ENCODE measurements at places on chromosomes 1 and 21. TPM values are rescaled to one million over a fixed set of nuclear protein-coding genes. Genes with fewer than 3 reads are reported as not detected.

DNA sequence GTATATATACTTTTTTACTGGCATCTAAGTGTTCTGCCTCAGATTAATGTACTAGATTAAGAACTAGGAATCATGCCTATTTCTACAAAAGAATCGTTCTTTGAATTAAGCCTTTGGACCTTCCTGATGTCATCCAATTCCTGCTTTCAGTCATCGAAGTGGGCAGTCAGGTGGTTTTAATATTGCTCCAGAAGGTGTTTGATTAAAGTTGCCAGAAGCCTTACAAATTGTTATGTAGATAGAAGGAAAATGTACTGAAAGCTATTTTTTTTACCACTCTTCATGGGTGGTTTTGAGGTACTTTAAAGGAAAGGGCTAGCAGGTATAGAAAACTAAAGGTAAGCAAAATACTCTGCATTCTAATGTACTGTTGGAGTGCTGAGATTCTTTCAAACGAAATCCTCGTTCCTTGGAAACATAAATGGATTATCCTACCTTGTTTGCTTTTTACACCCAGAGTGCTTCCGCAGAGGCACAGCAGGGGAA is 716 bp downstream of the CTBS start:
- DNase-seq: no peak

The OPTC gene
- total RNA-seq: not detected

- DNase-seq: no peak
These were observed 226.4 kb downstream of the S1PR1 start for GRCh38 chr1:101463195-101463594.

The TTF2 gene
- 44.0 TPM for total RNA-seq

The EFHD2 gene
- 107 TPM for total RNA-seq

- DNase-seq: no peak
These were observed 107.4 kb upstream of the MAGI3 start for GRCh38 chr1:113282893-113283285.

The DEPDC1 gene
- 62.6 TPM for total RNA-seq

GRCh38 chr1:24872061-24872850 is 57.8 kb downstream of the RUNX3 start:
- no peak for DNase-seq

GRCh38 chr1:240803151-240803550 is 191.2 kb upstream of the GREM2 start:
- peak; percentile 90 for DNase-seq

- no peak for DNase-seq
These were observed 9.1 kb downstream of the SWT1 start for GRCh38 chr1:185166106-185166505.

The WNT3A gene
- total RNA-seq: not detected

- no peak for DNase-seq
These were observed 21.6 kb upstream of the CLDN14 start for GRCh38 chr21:36501589-36501892.

DNA sequence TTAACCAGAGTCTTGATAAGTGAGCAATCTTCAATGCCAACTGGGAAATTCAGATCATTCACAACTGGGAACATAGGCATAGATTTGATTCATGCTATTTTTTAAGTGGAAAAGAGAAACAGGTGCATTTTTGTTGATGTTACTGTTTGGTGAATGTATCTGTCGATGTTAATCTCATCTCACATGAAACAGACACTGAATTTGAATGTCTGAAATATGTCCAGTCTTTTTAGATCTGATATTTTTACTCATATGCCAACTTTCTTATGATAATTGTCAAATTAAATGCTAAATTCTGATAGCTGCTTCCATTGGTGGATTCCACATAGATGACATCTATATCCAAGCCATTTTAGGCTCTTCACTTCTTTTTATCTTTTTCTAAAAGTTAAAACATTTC is 213.1 kb downstream of the RYR2 start:
- DNase-seq: no peak

- no peak for DNase-seq
These were observed 41.7 kb downstream of the SLC30A1 start for GRCh38 chr1:211537253-211537652.

- no peak for DNase-seq
These were observed 40.1 kb downstream of the S100A10 start for GRCh38 chr1:151953409-151954094.

The OR14K1 gene
- not detected for total RNA-seq

- no peak for DNase-seq
These were observed 16.4 kb upstream of the KIAA0040 start for GRCh38 chr1:175208773-175209492.

DNA sequence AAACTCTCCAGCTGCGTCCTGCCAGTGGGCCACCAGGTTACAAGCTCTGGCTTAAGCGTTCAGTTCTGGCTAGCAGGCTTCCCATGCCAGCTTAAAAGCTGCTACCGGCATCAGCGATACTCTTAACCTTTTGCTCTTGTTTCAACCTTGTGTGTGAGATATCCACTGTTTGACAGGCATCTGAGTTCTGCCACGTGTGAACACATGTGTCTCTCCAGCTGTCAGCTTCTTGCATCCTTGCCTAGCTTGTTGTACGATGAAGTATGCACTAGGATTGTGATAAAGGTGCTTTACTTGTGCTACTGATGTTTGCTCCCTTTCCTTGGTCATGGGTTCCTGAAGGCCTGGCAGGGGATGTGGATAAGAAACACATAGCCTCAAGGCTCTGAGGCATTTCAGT is 201.6 kb downstream of the PRDM2 start:
- no peak for DNase-seq

GRCh38 chr1:25890239-25891034 is 14.9 kb upstream of the PAQR7 start:
- DNase-seq: peak; percentile 93

DNA sequence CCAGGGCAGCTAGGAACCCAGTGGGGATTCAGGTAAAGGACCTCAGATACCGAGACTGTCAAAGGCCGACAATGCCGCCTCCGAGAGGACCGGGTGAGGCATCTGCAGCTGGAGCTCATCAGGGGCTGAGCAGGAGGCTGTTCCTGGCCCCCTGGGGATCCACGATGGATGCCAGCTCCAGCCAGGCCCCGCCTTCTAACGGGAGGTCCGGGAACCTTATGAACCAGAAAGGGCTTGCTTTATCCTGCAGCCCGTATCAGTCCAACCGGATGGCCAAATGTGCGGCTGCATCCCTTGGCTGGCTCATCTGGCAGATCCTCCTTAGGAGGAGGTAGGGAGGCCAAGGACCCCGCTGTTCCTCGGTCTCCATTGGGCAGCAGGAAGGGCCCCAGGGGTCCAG is 32.0 kb downstream of the SLC45A1 start:
- DNase-seq: no peak

The ERICH3 gene
- not detected for total RNA-seq

- no peak for DNase-seq
These were observed 103.1 kb downstream of the TLR5 start for GRCh38 chr1:223039990-223040389.

- no peak for DNase-seq
These were observed 29.2 kb downstream of the VASH2 start for GRCh38 chr1:212979340-212980122.

The DPH5 gene
- total RNA-seq: 30.3 TPM

DNA sequence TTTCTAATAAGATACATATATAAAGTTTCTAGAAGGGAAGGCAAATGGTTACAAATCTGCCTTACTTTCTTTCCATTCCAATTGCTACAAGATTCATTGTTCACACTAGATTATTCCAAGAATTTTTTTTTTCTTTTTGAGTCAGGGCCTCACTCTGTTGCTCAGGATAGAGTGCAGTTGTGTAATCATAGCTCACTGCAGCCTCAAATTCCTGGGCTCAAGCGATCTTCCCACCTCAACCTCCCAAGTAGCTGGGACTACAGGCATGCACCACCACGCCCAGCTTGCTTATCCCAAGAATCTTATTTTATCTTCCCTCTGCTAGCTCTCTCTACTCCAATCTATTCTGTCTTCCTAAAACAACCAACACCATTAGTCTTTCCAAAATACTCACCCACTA is 81.8 kb downstream of the KIAA0319L start:
- no peak for DNase-seq

DNA sequence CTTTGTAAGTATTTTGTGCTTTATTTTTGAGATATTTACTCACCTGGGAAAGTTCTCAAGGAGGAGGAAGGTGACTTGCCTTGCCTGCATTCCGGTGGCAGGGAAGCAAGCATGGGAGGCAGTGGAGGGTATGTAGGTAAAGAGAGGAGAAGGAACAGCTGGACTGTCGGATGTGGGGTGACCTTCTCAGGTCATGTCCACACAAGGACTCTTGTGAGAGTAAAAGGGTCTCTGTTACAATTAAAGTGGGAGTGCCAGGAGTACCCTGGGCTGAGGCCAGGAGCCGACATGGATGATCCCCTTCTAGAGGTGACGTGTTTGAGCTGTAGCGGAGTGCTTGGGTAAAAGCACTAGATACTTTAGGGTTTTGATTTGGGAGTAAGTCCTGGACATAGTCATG is 25.0 kb downstream of the UBE4B start:
- DNase-seq: no peak

DNA sequence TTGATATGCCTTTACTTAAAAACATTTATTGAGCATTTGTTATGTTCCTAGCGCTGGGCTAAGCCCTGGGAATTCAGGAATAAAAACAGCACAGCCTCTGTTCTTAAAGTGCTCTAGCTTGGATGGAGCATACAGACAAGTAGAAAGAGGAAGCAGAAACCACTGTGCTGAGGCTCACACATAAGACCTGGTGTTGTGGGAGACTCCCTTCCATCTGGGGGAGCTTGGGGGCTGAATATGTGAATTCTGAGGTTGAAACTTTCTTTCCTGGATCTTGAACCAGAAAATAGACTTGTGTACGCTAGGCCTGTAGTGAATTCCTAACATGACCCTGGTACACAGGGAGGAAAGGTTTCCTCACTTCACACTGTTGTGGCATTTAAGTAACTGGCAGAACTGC is 209.9 kb downstream of the ZNF326 start:
- DNase-seq: no peak

- DNase-seq: peak; percentile 75
These were observed 7.0 kb downstream of the PTCH2 start for GRCh38 chr1:44835738-44836675.

DNA sequence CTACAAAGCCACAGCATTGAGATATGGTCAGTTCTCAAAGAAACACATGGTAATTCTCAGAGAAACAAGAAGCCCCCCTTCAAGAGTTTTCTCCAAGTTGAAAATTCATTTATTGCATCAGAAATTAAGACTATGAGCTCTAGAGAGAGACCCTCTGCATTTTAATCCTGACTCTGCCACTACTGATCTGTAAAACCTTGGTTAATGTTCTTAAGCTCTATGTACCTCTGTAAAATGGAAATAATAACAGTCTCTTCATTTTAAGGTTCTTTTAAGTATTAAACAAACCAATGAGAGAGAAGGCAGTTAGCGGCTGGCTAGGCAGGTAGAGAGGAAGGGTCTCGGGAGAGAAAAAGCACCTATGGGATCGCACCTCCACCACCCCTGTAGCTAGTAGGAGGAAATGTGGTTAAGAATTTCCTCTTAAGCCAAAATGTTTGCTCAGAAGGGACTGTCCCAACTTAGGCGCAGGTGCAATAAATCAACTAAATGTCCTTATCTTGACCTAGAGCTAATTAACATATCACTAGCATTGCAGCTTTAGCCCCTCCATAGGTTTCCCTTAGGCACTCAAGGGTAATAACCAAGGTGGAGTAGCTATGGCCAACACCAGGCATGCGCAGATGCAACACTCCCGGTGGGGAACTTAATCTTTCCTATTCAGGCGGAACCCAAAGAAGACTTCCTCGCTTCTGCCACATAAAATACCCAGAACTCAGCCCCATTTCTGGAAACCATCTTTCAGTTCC is 1685.4 kb downstream of the MRPL39 start:
- DNase-seq: no peak

DNA sequence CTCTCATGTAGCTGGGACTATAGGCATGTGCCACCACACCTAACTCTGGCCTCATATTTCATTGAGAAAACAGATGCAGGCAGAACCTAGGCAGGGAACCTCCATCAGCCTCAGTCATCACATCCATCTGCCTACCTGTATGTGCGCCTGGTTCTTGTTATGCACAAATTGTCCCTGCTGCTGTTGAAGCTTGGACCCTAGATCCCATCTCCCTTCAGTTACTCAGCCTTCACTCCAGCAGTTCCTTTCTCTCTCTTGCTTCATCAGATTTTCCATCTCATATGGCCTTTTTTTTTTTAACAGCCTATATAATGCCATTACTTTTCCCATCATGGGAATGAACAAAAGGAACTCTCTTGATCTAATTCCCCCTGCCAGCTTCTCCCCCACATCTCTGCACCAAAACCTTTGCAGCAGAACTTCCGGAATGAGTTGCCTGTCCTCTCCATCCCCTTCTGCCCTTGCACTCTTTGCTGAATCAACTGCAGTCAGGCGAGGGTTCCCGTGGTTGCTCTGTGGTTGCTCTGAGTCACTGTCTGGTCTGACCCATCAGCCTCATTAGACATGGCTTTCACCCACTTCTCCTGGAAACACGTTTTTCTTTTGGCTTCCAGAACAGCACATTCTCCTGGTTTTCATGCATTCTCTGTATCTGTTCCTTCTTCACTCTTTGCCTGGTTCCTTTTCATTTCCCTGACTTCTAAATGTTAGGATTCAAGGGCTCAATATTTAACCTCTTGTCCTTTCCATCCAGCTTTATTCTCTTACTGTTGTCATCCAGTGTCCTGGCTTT is 41.5 kb downstream of the UBE4B start:
- peak; percentile 97 for DNase-seq

The ZSWIM5 gene
- 0.02 TPM for total RNA-seq

GRCh38 chr1:116276532-116276931 is 96.5 kb upstream of the ATP1A1 start:
- DNase-seq: no peak

GRCh38 chr21:43818685-43819084 is 29.3 kb downstream of the RRP1 start:
- DNase-seq: no peak

DNA sequence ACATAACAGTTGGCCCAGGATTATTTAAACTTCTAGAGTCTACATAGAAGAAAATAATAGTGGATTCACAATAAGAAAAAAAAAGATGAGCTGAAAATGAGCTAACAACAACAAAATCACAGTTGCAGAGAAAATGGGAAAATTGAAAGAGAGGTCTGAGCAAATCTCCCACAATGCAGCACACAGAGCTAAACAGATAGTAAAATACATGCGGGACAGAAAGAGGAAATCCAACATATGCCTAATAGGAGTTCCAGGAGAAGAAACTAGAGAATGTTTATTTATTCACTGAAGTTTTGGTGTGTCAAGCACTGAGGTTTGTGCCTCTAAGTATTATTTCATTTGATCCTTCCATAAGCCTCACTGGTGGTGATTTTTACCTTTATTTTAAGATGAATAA is 45.5 kb upstream of the CACHD1 start:
- no peak for DNase-seq

DNA sequence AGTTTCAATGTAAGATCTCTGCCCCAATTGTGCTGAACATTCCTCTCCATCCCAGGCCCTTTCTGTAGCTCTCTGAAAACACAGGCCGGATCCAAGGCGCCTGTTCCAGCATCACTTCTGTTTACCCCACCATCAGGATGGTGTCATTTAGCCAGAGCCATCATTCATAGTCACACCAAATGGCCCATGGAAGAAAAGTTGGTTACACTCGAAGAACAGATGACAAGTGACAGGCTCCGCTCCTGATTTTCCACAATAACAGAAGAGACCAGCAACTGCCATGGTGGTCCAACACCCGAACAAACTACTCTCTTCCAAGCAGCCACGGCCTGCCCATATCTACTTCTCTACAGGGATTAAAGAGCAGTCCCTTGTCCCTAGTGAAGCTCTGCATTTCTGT is 59.9 kb upstream of the PROX1 start:
- DNase-seq: no peak

The TMEM69 gene
- total RNA-seq: 37.6 TPM

The TNFRSF25 gene
- 8.7 TPM for total RNA-seq

The MPL gene
- total RNA-seq: not detected

- DNase-seq: peak; percentile 31
These were observed 9.4 kb upstream of the KCNC4 start for GRCh38 chr1:110200666-110201065.

The RORC gene
- 0.44 TPM for total RNA-seq

- DNase-seq: peak; percentile 3
These were observed 1017.9 kb downstream of the ADGRL2 start for GRCh38 chr1:82818586-82818985.

Data from M059J (cell line).